HTR-8/SVneo (cell line): ENCODE measurements at places on chromosomes 7 and 10.

- no peak for DNase-seq
Observed at GRCh38 chr7:24981171-24981951, 1.4 kb upstream of the OSBPL3 start.

DNA sequence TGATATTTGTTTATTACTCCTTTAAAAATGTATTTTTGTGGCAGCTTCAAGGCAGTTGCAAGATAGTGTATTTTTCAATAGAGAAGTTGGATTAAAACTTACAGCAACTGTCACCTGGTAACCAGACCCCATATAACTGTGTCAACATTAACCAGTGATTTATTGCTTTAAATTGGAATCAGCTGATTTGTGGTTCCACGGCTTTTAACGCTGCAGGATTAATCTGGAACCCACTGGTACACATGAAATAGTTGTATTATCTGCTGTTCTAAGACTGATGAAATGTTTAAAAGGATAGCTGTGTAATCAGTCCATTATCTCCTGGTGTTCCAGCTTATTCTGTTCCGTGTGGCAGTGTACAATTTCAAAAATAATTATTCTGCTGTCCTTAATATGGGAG, 180.2 kb downstream of the CELF2 start:
- DNase-seq: no peak

DNA sequence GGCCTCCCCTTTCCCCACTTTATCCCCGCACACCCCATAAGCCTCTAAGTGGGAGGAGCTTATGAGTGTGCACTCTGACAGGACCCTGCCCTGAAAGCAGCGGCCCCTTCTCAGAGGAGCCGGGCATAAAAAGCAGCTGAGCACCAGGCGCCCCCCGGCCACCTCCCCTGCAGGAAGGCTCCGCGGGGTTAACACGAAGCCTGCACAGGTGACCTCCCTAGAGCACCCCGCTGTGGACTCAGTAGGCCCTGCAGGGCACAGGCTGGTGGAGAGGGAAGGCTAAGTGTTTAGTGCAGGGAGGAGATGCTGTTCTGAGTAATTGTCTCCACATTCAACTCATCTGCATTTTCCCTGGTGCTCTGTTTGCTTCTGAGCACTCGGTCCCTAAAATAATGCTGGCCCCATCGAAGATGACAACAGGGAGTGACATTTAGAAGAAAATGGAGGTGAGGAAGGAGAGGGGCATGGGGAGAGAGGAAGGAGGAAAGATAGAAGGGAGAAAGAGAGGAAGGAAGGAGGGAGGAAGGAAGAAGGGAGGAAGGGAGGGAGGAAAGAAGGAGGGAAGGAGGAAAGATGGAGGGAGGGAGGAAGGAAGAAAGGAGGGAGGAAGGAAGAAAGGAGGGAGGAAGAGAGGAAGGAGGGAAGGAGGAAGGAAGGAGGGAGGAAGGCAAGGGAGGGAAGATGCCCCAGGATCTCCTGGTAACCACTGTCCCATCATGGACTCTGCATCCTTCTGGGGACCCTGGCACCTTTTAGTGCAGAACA, 25.4 kb upstream of the CNPY1 start:
- DNase-seq: no peak

DNA sequence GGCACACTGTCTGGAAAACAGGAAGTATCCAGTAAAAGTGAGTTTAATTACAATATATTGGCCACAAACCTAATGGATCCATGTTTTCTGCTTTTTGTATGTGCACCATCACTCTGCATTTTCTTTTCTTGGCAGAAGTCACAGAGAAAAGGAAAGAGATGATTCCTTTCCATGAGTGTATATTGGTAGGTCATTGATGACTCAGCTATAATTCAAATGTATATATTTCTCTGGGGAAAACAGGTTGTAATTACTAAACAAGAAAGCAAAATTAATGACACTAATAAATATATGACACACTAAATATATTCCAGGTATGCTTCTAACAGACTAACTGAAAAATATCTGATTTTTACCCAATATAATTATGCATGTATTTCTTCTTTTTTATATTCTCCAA, 105.9 kb upstream of the PCDH15 start:
- no peak for DNase-seq

DNA sequence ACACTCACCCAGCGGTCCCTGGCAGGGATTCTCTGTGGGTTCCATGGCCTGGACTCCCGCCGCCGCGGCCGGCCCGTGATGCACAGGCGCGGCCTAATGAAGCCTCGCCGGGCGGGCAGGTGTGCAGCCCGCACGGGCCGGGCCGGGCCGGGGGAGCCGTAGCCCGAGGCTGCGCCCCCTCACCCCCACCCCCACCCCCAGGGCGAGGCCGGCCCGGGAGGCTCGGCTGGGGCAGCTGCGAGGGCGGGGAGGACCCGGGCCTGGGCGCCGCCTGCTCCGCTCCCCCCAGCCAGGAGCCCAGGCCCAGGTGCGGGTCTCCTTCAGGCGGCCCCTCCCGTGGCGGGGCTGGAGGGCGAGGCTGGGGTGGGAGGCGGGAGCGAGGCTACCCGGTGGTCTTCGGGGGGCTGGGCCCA, at the start of gene NOBOX:
TSS of gene NOBOX (minus strand) at position 45 of the 413 bp plus-strand sequence.
- DNase-seq: no peak

DNA sequence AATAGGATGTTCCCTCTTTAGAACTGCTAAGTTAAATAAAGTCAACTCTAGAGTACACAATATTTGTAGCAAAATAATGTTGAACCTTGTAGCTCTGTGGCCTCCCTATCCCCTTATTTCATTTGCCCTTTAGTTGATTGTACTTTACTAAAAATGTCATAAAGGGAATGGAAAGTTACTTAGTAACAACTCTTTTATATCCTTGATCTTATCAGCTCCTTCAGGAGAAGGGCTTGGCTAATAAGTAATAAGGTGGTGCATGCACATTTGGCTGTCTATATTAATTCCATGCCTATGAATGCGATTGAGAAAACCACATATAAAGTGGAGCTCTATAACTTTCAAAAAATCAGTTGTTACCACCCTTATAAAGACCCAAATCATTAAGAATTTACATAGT, 41.5 kb upstream of the GATA3 start:
- DNase-seq: no peak

DNA sequence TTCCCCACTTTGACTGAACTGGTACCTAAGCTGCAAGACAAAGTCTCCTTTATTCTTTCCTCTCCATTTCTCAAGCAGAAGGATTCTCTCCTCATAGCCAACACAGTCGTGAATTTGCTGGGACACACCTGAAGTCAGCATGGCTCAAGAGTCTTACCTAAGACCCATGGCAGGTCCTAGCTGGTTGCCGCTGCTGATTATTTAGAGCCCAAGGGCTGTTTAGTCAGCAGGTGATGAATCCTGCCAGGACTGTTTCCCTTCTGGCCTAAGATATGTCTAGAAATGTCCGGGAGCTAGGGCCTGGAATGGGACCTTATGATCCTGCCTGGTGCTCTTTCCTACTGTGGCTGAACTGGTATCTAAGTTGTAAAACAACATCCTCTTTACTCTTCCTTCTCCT, 82.8 kb downstream of the AHCYL2 start:
- no peak for DNase-seq
